ENCODE measurements at places on chromosomes 13 and 19.
A peak's percentile ranks its signal among the peaks of the same experiment; 100 is the strongest.

GRCh38 chr19:45297674-45298073, 25.0 kb downstream of the CKM start:
- H3K27ac ChIP-seq, result no peak overlapping the region
- no peak overlapping the region for H3K4me3 ChIP-seq
- H3K4me1 ChIP-seq, result no peaks in the 10 kb centered on the region
- H3K27me3 ChIP-seq, result no peaks in the 10 kb centered on the region
- H3K36me3 ChIP-seq, result peaks cover 34% of the 10 kb centered on the region

DNA sequence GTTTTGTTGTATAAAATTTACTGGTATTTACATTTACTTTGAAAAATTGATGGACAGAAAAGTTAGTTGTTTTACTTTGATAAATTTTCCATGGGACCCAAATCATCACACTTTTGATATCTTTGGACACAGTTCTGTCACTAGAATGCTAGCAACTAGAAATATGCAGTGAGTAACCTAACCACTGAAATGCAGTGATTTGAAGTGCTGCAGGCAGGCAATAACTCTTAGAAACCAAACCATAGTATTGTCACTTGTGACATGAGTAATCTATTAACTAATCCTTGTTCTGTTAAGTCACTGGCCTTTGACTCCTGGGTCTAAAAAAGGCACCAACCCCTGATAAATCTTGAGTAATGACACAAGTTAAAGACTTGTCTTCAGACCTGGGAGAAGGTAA, 620.0 kb upstream of the ATXN8OS start:
- no peaks in the 10 kb centered on the region for H3K4me1 ChIP-seq
- no peak overlapping the region for H3K27ac ChIP-seq

DNA sequence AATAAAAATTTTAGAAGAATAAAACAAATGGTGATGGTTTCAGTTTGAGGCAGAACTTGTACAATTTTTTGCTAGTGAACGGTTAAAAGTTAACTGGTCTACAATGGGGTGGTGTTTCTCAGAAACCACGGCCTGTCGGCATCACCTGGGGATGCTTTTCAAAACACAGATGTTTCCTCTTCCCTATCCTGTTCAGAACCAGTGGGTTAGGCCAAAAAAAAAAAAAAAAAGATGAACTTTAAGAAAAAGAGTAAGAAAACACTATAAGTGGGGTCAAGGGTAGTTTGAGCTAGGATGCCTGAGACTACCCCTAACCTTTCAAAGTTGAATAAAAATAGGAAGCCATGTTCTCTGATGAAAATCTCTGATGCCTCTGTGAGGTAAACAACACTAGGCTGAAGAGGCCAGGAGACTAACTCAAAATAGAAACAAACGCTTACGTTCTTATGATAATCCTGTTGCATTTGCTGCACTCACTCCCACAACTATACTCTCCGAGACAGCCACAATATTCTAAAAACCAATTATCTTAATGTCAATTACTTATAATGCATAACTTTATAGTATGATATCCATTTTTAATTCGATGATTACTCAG, 3.3 kb downstream of the MTIF3 start:
- peak; percentile 29 for DNase-seq
- H3K4me3 ChIP-seq, result peak overlapping the region; percentile 10
- H3K27me3 ChIP-seq, result no peaks in the 10 kb centered on the region
- peak overlapping the region; percentile 75 for H3K27ac ChIP-seq

- H3K27me3 ChIP-seq, result no peaks in the 10 kb centered on the region
- H3K4me3 ChIP-seq, result no peak overlapping the region
- H3K36me3 ChIP-seq, result no peaks in the 10 kb centered on the region
- peaks cover 27% of the 10 kb centered on the region for H3K4me1 ChIP-seq
Measured at GRCh38 chr13:23743278-23744076, 145.7 kb downstream of the MIPEP start.

- DNase-seq, result no peak
- no peaks in the 10 kb centered on the region for H3K36me3 ChIP-seq
- H3K4me3 ChIP-seq, result no peak overlapping the region
- no peaks in the 10 kb centered on the region for H3K4me1 ChIP-seq
- H3K27me3 ChIP-seq, result no peaks in the 10 kb centered on the region
- no peak overlapping the region for H3K27ac ChIP-seq
Measured at GRCh38 chr13:78015782-78016181, 97.2 kb upstream of the EDNRB start.
